ENCODE measurements at places on chromosomes 4 and X.

DNA sequence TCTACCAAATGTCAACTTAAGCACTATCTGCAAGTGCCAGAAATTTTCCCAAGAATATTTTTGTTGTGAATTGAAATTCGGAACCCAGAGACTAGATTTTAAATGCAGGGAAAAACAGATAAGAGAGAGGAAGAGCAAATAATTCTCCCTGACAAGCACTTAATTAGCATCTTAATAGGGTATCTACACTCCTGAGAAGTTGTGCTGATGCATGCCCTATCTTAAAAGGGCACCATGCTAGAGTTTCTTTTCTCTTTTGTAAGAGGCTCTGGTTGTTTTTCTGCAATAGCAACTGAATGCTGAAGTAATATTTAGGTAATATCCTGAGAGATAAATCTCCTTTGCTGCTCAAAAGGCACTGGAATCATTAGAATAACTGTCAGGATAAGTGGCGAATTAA, 139.9 kb upstream of the UGT8 start:
- DNase-seq = no peak

DNA sequence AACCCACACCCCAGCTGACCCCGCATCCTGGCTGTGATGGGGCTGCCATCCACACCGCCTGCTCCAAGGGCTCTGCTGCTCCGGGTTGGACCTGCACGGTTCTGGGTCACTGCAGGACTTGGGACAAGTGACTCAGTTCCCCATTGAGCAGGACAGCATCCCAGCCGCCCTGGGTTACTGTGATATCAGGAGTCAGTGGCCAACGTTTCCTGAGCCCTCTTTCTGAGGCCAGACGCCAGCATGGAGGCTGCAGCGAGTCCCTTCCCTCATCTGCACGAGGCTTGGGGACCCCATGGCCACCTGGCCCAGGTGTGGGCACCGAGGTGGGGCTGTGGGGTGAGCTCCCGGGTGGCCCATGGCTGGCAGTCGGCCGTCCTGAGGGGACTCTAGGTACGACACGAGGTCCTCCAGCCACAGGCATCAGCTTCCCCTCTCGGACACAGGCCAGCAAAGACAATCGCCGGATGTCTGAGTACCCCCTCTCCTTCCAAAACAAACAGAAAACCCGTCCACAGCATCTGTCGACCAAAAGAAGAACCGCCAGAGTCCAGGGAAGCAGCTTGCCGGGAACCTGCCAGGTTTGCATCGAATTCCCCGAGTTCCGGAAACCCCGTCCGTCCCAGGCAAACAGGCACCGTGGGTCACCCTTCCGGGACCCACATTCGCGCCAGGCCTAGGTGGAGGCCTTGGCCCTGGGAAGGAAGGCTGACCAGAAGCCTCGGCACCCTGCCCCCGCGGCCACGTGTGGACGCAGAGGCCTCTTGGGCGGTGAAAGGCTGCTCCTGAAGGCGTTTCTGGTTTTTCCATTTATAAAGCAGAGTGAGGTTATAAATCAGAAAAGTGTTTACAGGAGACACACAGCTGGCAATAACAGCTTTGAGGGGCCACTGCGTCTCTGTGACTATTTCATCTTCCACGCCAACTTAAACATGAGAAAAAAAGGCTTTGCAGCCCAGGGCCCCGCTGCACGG, 136.0 kb downstream of the FAM53A start:
- no peak for DNase-seq

- peak; percentile 49 for DNase-seq
Measured at GRCh38 chr4:158018221-158018830, 154.5 kb downstream of the GASK1B start.

- no peak for DNase-seq
Measured at GRCh38 chr4:80461412-80461811, 125.9 kb downstream of the CFAP299 start.

GRCh38 chr4:54625391-54625790, 32.4 kb upstream of the KIT start:
- no peak for DNase-seq

DNA sequence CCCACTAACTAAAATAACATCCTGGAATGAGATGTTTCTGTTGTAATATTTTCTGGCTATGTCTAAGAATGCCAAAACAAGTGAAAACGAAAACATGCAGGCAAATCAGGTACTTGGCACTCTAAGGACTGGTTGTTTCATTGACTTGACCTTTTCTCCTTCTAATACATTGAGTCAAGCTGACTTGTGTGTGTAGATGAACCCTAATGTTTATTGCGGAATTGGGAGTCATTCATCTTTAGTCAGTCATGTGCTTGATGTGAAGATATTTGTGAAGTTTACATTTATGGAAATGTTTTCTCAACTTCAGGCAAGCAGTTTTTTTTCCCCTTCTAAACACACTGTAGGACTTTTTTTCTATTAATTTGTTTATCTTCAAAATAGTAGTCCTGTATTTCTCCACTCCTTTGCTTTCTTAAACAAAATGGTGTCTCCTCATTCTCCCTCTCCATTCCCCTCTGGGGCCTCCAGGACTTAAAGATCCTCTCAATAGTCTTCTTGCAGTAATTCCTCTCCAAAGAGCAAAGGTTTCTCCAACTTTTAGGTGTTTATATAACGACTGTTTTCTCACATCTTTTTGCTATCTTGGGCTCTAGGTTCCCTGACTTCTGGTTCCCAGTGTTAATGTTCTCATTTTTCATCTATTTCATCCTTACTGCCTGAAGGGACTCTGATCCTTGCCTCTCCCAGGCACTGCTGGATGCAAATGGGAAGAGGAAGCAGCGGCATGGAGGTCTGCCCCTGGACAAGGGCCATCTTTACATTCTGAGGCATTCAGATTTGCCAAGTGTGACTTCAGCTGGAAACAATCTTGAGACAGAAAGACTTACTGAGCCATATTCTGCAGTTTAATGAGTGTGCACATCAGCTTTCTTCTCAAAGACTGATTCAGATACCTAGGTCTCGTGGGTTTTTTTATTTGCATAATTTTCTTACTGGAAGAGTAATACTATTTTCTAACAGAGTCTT, 166.4 kb downstream of the ARHGAP6 start:
- DNase-seq = peak; percentile 11

DNA sequence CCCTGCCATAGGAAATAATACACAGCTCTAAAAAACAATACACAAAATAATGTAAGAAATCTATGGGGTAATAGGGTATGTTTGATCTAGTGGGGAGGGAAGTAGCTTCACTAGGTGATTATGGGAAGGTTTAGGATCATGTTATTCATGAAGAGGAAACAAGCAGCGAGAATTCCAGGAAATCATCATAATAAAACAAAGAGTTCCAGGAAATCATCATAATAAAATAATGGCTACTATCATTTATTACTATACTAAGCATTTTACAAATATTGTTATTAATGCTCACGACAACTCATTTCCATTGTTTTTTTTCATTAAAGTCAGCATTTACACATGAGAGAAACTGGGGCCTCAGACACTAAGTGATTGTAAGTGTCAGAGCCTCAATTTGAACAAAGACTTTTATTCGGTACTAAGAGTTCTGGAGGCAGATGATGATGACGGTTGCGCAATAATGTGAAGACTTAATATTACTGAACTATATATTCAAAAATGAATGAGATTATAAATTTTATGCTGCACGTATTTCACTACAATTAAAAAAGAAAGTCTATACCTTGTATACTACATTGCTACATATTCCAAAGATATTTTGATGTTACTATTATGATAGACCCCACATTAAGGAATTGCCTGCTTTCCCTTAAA, 12.2 kb upstream of the CXCL8 start:
- DNase-seq = no peak

DNA sequence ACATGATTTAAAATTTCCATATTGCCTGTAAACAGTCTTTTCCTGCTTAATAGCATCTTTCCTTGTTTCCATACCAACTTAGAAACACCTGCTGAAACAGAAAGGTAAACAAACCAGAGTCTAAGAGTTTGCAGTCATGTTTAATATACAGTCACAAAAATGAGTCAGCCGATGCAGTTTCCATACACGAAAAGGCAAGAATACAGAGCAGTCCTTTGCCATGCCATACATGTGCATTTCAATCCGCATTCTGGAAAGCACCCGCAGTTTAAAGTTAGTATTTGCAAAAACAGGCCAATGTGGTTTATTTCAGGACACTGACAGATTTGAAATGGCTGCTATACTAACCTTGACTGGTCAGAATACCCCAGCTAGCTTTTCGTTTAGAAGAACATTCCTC, 32.1 kb downstream of the ASB5 start:
- DNase-seq = no peak

GRCh38 chrX:154436374-154436982, 476 bp upstream of the GDI1 start:
- DNase-seq = peak; percentile 47

GRCh38 chr4:100339870-100340269, 149.6 kb upstream of the DDIT4L start:
- DNase-seq = no peak

DNA sequence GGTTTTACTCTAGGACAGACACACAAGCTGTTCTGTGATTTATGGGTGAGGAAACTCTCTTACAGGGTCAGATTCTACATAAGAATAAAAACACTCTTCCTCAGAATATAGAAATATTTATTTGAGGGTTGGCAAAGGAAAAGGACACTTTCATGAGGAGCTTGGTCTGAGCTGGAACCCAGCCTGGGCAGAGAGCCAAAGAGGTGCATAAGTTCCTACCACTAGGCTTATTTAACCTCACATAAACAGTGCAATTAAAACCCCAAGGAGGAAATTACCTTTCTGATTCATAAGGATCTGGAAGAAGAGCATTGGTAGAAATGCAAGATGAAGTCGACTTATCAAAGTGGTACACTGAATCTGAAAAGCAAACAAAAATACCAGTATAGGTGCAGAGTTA, 32.9 kb downstream of the SETD7 start:
- peak; percentile 13 for DNase-seq

- no peak for DNase-seq
Measured at GRCh38 chrX:118654331-118654730, 73.1 kb upstream of the IL13RA1 start.

DNA sequence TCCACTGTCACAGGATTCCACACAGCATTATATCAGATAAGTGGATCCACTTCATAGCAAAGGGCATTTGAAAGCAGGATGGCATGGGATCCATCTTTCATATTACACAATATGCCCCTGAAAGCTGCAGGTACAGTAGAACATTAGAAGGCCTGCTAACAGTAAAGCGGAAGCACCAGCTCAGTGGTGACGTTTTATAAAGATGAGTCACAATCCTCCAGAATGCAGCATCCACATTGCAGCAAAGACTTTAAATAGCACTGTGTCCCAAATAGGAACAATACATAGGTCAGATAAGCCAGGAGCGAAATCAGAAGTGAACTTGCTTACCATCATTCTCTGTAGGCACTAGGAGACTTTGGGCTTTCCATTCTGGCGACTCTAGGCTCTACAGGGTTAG, 609.5 kb upstream of the FAT1 start:
- DNase-seq = peak; percentile 65

GRCh38 chr4:155522201-155522600, 144.4 kb upstream of the GUCY1A1 start:
- no peak for DNase-seq

DNA sequence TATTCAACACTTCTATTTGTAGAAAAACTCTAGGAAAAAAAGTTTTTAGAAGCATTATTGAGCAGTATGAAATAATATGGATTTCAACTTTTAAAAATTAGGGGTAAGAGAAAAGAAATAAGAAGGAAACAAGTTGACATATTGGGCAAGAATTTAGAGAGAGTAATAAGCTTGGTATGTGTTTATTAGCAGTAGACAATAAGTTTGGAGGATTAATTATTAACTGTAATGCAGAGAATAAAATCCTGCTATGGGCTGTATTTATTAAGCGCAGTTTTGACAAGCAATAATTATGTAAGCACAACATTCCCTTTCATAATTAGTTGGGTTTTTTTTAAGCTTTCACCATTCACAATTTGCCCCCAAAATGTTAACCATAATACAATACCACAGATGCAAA, 162.7 kb upstream of the SLC7A11 start:
- DNase-seq = no peak

DNA sequence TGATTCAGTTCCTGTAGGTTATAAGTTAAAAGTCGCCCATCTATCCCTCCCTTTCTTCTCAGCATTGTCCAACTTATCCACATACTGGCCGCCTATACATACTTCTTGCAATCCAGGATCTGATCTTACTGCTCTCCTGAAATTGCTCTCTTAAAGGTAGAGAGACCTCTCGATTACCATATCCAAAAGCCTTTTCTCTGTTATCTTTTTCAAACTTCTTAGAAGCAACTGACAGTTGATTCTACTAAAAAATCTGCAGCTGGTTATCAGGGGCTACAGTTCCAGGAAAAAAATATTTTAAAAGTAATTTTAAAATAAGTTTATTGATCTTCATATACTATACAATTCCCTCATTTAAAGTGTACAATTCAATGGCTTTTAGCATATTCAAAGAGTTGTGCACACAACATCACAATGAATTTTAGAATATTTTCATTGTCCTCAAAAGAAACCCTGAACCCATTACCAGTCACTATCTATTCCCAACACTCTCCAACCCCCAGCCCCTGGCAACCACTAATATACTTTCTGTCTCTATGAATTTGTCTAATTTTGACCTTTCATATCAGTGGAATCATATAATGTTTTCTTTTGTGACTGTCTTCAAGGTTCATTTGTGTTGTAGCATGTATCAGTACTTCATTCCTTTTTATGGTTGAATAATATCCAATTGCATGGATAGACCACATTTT, 102.0 kb downstream of the HDAC8 start:
- DNase-seq = no peak

GRCh38 chrX:72621163-72621562, 48.5 kb upstream of the HDAC8 start:
- DNase-seq = peak; percentile 2

DNA sequence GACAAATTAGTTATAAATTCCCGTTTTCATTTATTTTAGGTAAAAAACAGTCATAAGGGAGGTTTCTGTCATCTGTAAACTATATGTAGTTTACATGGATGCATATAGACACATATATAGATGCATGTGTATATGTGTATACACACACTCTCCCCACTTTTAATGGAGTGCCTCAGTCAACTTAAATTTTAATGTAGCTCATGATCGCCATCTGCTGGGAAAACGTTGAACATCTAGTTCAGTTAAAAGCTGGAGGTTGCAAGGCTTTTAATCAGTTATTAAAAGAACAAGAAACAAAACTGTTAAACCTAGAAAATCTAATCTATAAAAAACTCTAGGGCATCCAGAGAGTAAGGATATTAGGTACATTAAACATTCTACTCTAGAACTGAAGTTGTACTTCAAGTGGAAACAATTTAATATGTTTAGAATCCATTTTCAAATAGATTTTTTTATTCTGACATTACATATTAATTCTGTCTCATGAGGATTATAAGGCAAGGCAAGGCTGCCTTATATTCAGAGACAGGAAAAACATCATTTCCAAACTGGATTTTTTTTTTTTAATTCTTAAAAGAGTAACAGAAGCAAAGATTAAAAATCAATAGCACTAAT, 122.6 kb downstream of the SHISA3 start:
- peak; percentile 16 for DNase-seq
